Activated naive CD4-positive, alpha-beta T cell treated with anti-CD3 and anti-CD28 coated beads, Interleukin-2, amount 50 U/mL, for 16 hours (primary cell): ENCODE measurements at places on chromosomes 16 and 17.

DNA sequence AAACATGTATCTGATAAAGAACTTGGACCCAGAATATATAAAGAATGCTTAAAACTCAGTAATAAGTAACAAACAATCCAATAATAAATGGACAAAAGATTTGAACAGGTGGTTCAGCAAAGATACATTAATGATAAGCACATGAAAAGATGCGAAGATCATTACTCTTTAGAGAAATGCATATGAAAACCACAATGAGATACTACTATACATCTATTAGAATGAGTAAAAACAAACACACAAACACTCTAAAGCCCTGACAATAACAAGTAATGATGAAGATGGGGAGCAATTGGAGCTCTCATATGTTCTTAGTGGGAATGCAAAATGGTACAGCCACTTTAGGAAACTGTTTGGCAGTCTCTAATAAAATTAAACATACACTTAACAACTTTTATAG, 29.1 kb downstream of the OSBPL7 start:
- no peak for DNase-seq

- no peak for DNase-seq
These were observed 2.1 kb upstream of the TEX19 start for GRCh38 chr17:82356845-82357355.

GRCh38 chr17:61161615-61162134, 238.0 kb upstream of the TBX2 start:
- DNase-seq: no peak

GRCh38 chr16:25625620-25626019, 66.1 kb upstream of the HS3ST4 start:
- DNase-seq: no peak
